Neural crest cell (in vitro differentiated cells): ENCODE measurements at places on chromosomes 2 and 18.

- no peak for DNase-seq
These were observed 13.5 kb upstream of the SALL3 start for GRCh38 chr18:78965917-78966792.

DNA sequence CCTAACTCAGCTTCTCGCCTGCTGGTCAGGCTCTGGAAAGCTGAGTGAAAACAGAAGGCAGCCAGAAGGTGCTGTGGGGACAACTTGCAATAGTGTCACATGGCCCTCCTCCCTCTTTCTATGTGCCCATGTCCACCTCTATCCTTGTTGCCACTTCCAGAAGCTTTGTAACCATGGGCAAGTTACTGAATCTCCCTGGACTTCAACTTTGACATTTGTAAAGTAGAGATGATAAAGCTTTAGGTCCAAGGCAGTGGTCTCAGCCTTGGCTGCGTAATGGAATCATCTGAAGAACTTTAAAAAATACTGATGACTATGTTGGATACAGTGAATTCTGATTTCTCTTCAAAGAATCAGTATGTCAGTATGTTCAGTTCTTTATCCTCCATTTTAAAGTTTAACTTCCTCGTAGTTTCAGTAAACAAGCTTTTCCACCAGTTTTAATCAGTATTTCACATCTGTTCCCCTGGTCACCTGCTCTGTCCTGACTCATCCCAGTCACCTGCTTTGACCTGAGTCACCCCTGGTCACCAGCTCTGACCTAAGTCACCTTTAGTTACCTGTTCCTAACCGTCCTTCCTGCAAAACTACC, 245.2 kb upstream of the STON1 start:
- no peak for DNase-seq

DNA sequence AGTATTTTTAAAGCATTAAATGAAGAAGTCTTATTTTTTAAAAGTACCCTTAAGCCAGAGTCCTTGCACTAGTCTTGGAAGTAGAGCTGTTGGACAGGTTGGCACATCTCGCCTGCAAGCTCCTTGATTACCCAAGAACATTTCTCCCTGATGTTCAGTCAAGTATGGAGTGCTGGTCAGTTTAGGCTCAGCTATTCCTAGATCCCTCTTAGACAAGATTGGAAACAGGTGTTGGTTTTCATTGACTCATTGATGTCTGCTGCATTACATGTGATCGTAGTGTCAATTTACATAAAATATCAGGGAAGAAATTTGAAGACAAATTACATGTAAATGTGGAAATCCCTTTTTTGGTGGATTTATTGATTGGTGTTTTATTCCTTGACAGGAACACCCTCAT, 170.4 kb downstream of the ZNF407 start:
- no peak for DNase-seq

GRCh38 chr2:99520813-99521212, 31.0 kb upstream of the REV1 start:
- DNase-seq = no peak

GRCh38 chr18:7233134-7233810, 2.4 kb downstream of the LRRC30 start:
- no peak for DNase-seq

GRCh38 chr2:233470839-233471238, 95.7 kb downstream of the USP40 start:
- DNase-seq = no peak

DNA sequence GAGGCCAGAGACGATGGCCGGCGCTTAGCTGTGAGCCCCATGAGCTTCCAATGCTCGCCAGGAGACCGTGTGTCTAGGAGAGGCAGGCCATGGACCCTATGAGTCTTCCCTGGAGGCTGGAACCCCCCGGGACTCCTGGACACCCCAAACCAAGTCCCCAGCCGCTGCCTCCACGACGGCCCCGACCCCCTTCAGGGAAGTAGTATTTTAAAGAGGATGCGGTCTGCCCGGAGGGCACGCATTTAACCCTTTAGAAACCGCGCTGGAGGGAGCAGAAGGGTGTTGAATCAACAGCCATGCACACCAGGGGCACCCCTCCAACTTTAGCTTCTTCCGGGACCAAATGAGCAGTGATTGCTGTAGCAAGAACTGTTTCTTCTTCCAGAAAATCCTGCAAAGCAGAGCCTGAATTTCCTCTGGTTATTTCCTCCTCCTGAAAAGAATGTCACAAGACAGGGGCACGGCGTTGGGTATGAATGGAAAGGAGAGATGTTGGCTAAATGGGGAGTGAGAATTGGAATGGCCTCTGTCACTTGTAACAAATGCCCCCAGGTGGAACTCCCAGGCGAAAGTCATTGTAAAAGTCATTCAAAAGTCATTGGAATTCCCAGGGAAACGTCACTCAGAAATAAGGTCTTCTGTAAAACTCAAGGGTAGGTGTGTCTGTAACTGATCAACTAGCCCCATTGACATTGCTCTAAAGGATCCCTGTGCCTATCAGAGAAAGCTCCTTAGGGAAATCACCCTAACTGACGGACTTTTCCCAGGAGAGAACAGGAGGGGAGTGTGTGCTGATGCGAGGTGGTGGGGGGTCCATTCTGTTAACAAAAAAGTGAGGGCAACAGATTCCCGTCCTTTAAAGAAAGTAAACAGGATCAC, 5.8 kb upstream of the GBX2 start:
- DNase-seq = no peak

- no peak for DNase-seq
These were observed 124.2 kb downstream of the NFATC1 start for GRCh38 chr18:79519751-79520477.

- no peak for DNase-seq
These were observed 102.3 kb downstream of the MAPK4 start for GRCh38 chr18:50662177-50662576.

DNA sequence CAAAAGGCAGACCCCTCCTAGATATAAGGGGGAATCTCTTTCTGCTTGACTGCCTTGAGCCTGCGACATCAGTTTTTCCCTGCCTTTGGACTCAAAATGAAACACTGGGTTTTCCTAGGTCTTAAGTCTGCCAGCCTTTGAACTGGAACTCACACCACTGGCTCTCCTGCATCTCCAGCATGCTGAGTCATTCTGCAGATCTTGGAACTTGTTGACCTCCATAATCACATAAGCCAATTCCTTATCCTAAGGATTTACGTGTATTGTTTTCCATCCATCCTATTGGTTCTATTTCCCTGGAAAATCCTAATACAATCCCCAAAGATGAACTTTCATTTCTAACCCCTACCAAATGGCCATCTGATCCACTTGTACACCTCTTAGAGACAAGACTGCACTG, 88.0 kb downstream of the AFF3 start:
- no peak for DNase-seq

- no peak for DNase-seq
These were observed 57.5 kb downstream of the ZRANB3 start for GRCh38 chr2:135473567-135473966.

DNA sequence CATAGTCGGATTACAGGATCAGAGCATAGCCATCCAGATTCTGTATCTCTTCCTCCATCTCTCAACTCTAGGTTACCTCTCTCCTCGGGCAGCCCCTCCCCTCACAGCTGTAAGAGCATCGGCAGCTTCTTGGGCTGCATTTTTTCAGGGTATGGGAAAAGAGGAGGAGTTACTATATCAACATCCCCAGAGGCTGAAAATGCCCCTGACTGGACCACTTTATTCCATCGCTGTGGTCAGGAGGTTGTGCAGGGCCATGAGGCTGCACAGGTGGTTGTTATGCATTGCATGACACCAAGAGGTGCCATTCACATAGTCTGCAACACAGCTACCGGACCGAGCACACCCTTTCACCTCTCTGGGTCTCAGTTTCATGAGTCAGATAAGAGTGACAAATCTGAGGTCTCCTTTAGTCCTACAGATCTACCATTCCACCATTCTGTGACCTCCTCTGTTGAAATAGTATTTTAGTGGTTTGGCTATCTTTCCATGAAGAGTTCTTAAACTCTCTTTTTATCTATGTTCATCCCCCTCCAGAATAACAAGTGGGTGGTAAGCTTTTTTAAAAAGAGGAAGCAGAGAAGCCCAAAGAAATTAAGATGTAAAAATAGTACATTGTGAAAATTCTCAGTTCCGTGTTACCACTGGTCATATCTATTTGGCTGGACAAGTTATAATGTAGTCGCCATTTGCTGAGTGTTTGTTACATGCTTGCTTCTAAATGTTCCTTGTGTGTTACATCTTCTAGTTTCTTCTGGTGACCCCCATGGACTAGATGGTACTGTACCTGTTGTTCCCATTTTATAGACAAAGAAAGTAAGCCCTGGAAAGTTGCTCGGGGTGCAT, 56.6 kb upstream of the SLC1A4 start:
- no peak for DNase-seq

GRCh38 chr2:30716123-30716900, 90.9 kb downstream of the CAPN13 start:
- no peak for DNase-seq

- no peak for DNase-seq
These were observed 3.0 kb upstream of the UGT1A9 start for GRCh38 chr2:233668605-233669260.

DNA sequence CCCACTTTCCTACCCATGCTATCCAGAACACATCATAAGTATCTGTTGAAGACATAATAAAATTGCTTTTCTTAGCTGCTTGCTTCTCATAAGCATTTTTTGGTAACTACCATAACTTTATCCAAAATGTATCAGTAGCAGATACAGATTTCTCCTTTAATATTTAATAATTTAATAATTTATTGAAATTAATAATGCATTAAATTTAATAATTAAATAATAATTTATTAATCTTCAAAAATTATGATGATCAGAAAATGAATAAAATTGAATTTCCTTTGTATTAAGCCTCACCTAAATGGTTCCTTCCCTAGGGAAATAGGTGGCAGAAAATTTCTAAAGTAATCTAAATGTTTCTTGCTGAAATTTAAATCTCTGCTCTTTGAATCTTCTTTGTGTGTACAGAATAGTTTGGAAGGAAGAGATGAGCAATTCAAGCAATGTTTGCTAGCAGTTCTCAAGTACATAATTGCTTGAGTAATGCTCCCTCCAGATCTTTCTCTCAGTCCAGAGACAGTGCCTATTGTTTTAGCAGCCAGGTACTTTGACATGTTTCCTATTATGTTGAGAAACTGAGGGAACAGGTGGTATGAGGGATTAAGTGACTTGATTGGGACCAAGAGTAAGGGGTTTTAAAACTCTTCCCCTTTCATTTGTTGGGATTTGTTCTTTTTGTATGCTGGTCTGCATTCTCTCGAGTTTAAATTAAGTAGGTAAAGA, 123.1 kb upstream of the CYP26B1 start:
- no peak for DNase-seq

- DNase-seq = no peak
These were observed 275.9 kb upstream of the TCF4 start for GRCh38 chr18:55863876-55864275.

- DNase-seq = no peak
These were observed 19.5 kb downstream of the SLC20A1 start for GRCh38 chr2:112665113-112665780.

- no peak for DNase-seq
These were observed 193.2 kb upstream of the MEX3C start for GRCh38 chr18:51390702-51391101.

GRCh38 chr2:164655336-164655735, 34.1 kb upstream of the GRB14 start:
- DNase-seq = no peak

GRCh38 chr2:221517696-221518151, 54.4 kb downstream of the EPHA4 start:
- no peak for DNase-seq
